Cerebellar nuclear complex (tissue), 1 donor: ENCODE measurements at places on chromosomes 1 and 21.

DNA sequence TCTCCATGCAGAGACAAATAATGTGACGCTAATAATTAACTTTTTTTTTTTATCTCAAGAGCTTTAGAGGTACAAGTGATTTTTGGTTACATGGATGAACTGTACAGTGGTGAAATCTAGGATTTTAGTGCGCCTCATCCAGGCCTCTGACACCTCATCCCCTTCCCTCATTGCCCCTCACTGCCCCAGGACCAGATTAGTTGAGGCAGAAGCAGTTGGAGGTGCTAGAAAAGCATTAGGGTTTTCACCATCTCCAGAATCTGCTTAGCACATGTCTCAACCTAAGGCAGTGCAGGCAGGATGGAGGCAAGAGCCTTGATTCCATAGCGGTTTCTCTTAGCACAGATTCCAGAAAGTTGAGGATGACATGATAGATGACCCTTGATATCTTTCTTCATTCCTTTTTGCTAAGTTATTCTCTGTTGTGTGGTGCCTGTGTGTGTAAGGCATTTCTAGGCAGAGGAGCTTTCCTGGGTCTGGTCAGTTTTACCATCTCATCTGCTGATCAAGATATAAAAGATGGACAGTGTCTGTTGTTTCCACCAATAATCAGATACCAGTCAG is 16.3 kb upstream of the IL10 start:
- no peak for DNase-seq

DNA sequence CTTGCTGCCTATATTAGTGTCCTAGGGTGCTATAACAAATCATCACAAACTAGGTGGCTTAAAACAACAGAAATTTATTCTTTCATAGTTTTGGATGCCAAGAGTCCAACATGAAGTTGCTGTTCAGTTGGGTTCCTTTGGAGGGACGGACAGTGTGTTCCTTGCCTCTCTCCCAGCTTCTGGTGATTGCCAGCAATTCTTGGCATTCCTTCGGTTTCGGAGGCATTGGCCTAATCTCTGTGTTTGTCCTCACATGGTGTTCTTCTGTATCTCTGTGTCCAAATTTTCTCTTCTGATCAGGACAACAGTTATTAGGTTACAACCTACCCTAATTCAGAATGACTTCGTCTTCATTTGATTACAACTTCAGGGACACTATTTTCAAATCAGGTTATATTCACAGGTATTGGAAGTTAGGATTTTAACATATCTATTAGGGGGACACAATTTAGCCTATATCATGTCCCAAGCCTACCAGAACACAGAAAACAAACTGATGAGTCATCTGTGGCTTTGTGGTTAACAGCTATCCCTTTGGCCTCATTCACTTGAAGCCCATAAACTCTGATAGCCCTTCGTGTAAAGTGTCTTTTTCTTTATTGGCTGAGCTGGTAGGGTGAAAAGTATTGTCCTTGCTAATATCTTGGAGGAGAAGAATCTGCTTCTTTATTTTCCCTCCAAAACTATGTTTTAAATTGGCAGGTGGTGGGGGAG is 83.2 kb upstream of the PAPPA2 start:
- no peak for DNase-seq

DNA sequence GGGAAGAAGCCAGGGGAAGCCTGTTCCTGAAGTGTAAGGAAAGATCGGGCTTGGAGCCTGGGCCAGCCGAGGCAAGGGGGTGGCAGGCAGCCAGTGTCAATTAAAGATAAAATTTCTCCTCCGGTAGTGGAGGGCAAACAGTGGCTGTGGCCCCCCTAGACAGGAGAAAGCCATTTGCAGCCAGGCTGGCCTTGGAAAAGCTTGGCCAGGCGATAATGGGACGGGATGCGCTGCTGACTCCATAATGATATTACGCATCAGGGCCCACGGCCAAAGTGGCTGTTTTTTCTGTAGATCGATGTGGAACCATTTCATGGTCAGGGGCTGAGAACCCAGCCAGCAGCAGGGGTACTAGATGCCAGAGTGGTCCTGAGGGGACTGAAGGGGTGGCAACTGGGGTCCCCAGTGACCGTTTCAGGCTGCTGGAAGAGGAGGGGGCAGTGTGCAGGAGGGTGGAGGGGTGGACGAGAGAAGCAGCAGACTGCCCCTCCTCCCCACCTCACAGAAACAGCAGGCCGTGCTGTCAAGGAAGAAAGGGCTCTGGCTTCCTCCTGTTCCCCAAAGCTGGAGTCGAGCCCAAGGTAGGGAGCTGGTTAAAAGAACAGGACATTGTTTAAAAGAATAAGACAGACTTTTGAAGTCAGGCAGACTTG is 25.2 kb downstream of the KCNC4 start:
- no peak for DNase-seq

DNA sequence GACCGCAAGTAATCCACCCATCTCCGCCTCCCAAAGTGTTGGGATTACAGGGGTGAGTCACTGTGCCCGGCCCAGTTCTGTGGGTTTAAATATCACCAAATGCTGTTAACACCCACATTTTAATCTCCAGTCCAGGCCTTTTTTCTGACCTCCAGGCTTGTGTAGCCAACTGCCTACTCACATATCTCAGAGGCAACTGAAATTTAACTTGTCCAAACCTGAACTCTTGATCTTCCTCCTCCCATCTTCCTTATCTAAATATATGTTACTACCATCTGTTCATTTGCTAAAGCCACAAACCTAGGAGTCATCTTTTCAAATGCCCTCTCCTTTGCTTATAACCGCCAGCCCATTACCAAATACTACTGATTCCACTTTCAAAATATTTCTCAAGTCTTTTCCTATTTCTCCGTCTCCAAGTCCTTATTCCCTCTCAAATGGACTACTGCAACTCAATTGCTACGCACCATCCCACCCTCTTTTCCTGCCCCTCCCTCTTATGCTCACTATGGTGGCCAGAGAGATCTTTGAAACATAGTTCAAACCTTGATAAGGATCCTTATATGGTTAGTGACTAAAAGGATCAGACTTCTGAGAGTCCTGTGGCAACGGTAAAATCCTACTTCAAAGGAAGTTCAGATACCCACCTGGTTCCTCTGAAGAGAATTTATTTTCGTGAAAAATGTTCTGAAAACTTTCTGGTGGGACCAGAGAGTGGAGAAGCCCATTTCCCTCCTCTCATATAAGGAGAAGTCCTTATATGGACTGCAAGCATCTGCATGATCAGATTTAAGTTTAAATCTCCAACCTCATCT is 78.5 kb upstream of the CDC42BPA start:
- no peak for DNase-seq

GRCh38 chr1:110243574-110243973 is 33.5 kb downstream of the KCNC4 start:
- DNase-seq = no peak
